ENCODE measurements at places on chromosomes 3 and 15.

- no peak for DNase-seq
Measured at GRCh38 chr3:24450160-24450907, 44.3 kb downstream of the THRB start.

- DNase-seq, result no peak
Measured at GRCh38 chr3:122299215-122299614, 25.8 kb upstream of the CSTA start.

- no peak for DNase-seq
Measured at GRCh38 chr3:124664804-124665203, 65.4 kb upstream of the UMPS start.

GRCh38 chr3:50166620-50167019 lies 11.5 kb downstream of the SEMA3F start:
- no peak for DNase-seq

DNA sequence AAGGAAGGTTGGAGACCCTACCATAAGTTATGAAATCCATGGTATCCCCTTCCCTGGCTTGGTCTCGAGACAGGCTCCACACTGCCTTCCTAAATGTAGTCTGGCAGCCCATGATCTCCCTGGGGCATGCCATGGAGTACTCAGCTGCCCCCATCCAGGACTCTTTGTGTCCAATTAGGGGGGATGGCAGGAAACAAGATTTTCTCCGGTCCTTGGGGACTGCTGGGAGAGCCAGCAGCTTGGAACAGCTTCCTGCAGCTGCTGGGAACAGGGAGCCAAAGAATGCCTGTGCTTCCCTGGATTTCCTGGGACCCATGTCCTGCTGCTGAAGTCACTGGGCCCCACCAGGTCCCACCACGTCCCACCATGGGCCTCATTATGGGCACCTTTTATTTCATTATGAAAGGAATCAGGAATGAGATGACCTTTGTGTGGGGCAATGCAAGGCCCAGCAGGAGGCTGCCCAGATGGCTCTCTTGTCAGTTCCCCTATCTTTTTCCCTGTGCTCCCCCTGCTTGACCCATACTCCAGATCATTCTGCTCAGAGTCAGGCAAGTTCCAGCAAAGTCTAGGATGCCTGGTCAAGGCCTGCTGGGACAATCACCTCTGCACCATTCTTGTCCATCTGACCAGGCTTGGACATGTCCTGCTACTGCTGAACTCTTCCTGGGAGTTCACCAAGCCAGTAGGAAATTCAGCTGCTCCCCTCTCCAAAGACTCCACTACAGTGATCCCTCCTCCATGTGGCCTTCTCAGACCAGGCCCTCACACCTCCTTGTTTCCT lies 15.0 kb upstream of the DAG1 start:
- no peak for DNase-seq

- no peak for DNase-seq
Measured at GRCh38 chr3:59267021-59267420, 217.2 kb upstream of the CFAP20DC start.

- no peak for DNase-seq
Measured at GRCh38 chr3:140196970-140197369, 262.0 kb downstream of the CLSTN2 start.

DNA sequence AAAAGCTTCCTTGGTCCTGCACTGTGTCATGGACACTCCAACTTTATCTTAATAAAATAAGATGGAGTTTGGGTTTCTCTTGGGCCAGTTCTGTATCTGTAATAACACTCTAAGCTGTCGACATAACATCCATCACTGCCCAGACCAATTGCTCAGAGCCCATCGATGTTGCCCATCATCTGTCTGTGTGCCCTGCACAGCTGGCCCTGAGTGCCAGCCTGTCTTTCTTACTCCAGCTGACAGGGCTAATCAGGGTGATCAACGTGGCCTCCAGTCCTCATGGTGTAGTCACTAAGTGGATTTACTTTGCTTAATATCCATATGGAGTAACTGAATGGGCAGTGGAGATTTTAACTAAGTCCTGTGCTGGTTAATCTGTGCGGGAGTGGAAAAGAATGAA lies 419.8 kb upstream of the TPM1 start:
- DNase-seq, result no peak
